ENCODE measurements at places on chromosomes 11 and 22.

GRCh38 chr11:27410272-27410671 lies 47.3 kb upstream of the CCDC34 start:
- no peak for DNase-seq

DNA sequence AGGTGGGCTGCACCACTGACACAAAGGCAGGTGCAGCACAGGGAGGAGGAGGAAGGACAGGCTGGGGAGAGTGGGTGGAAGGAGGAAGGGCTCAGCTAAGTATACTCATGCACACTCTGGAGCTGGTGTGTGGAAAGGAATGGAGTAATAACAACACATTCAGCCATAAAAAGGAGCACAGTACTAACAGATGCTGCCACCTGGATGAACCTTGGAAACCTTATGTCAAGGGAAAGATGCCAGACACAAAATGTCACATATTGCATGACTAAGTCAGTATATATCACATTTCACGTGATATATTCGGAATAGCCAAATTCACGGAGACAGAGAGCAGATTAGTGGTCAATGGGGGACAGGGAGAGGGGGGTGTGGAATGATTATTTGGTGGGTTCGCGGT lies 389.6 kb upstream of the SYN3 start:
- DNase-seq: no peak

GRCh38 chr11:65661599-65662246 lies 993 bp downstream of the RELA start:
- DNase-seq: no peak

DNA sequence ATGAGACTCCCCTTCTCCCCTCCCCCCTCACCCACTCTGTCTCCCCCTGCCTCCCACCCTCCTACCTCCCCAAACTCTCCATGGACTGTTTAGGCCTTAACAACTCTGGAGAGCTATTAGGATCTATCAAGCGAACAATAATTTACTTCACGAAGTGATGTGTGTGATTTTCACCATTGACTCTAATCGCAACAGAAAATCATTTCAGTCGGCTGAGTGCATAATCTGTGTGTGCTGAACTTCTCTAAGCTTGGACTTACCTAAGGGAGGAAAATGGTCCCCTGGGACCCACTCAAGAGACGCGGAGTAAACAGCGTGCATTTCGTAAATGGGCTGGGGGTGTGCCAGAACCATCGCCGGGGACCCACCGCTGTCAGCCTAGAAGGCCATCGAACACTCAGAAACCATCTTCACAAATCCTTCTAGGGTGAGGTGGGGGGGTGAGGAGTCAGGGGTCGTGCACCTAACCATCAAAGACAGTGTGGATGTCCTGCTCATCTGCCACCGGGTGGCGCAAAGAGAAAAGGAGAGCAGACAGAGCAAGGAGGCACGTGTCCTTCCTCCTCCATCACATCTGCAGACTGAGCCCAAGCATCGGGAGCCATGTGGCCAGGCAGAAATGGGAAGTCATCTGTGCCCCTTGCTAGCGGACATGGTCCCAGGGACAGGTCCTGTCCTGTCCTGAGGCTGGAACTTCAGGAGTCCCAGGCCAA lies 62.1 kb upstream of the NUP50 start:
- DNase-seq: peak; percentile 18

- no peak for DNase-seq
These were observed 34.7 kb downstream of the MMP20 start for GRCh38 chr11:102590276-102591049.

GRCh38 chr11:2314136-2314524 lies 12.3 kb downstream of the TSPAN32 start:
- no peak for DNase-seq

- no peak for DNase-seq
These were observed 995.2 kb downstream of the NTM start for GRCh38 chr11:132365650-132366049.

- DNase-seq: no peak
These were observed 42.0 kb upstream of the CXCR5 start for GRCh38 chr11:118841469-118842242.

DNA sequence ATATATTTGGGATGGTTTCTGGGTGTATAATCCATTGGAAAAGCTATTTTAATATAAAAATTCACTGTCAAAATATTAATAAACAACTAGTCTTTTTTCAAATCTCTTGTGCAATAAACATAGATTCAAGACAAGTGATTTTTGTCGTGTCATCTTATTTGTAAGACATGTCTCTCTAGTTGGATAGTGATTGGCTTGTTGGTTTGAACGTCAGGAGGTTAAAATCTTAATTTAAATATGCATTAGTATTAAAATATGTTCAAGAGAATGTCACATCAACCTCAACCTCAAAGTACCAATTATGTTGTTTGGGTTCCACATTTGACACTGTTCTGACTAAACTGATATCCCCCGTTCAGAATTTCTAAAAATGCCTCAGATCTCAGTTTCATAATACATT lies 287.6 kb downstream of the CASP12 start:
- no peak for DNase-seq

DNA sequence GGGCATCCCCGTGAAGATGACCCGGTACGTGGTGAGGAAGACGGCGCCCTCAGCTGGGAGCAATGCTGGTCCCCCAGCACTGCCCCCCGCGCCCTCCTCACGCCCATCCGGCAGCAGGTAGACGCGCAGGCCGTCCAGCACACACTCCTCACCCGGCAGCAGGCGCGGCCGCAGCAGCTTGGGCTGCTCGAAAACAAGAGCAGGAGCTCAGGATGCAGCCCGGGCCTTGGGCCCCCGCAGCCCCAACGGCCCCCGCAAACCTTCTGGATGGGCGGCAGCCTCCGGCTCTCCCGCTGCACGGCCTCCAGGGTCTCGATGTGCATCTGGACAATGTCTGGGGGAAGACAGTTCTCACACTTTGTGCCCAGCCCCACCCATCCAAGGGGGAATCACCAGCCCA lies 13.3 kb downstream of the SBF1 start:
- no peak for DNase-seq

DNA sequence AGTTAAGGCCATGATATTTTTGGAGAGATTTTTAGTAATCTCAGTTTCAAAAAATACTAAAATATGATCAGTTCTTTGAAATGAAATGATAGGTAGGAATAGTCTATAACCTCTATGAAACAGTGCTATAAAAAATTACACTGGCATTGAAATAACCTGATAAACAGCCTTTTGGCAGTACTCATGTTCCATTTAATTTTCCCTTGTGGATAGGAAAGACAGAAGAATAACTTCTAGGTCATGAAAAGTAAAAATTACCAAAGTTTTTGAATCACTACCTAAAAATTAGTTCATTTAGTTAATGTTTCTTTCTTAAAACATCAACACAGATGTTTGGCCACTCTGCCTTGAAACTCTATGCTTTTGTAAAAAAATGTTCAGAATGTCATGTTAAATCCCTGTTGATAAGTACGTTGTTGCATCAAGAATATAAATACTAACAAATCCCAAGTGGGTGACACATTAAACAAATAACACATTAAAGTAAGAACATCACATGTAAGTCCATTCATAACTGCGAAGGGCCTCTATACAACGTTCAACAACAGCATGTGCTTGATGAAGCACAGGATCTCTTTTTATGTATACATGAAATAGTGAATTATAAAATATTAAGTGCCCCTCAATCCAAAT lies 290.2 kb downstream of the SWAP70 start:
- DNase-seq: no peak

DNA sequence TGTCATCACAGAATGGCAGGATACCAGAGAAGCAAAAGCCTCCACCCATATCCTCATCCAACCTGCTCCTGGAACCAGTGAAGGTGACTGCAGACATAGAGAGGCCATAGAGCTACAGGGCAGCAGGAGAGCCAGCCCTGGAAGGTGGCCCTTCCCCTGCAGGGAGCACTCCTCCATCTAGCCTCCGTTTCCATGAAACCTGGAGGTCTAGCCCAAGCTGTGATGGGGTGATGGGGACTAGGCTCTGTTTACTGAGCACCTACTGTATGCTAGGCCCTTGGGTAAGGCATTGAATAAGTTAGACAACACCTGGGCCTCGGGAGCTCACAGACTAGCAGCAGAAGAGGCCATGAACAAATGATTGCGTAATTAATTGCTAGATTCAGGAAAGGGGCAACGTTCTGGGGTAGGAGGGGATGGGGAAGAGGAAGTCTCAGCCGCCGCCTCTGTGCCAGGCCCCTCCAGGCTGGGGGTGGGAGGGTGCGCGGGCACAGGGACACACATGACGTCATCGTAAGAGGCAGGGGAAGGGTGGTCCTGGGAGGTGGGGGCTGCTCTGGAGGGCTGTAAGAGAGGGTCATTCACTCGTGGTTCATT lies 784 bp upstream of the SYNGR1 start:
- DNase-seq: no peak

DNA sequence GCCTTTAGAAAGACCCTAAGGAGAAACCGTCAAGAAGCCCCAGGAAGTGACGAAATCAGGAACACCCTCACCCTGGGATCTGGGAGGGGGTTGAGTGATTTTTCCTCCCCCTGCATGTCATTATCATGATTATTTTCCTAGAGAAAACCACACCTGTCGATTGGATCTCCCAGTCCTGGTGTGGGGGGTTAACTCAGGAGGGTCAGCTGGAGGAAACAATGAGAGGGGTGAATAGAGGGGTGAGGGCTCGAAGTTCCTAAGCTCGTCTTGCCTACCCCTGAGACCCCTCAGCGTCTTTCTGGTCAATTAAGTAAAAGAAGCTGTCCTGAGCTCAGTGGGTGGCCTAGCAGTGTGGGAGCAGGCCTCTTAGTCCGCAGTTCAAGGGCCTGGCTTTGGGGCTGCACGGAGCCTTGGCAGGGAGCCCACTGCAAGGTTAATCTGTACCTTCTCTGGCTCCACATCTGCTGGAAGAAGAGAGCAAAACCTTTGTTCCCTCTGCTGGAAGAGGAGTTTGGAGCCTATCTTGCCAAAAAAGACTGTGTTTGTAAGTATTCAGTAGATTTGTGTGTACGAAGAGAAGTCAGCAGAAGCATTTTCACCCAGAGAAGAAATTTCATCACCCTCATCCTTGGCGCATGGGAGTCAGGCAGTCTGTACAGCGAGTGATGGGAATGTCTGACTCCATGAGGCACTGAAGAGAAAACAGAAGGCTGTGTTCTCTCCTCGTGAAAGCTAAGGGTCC lies 34.2 kb upstream of the FTH1 start:
- DNase-seq: no peak

- no peak for DNase-seq
These were observed 31.4 kb downstream of the LRP5 start for GRCh38 chr11:68343761-68344256.

DNA sequence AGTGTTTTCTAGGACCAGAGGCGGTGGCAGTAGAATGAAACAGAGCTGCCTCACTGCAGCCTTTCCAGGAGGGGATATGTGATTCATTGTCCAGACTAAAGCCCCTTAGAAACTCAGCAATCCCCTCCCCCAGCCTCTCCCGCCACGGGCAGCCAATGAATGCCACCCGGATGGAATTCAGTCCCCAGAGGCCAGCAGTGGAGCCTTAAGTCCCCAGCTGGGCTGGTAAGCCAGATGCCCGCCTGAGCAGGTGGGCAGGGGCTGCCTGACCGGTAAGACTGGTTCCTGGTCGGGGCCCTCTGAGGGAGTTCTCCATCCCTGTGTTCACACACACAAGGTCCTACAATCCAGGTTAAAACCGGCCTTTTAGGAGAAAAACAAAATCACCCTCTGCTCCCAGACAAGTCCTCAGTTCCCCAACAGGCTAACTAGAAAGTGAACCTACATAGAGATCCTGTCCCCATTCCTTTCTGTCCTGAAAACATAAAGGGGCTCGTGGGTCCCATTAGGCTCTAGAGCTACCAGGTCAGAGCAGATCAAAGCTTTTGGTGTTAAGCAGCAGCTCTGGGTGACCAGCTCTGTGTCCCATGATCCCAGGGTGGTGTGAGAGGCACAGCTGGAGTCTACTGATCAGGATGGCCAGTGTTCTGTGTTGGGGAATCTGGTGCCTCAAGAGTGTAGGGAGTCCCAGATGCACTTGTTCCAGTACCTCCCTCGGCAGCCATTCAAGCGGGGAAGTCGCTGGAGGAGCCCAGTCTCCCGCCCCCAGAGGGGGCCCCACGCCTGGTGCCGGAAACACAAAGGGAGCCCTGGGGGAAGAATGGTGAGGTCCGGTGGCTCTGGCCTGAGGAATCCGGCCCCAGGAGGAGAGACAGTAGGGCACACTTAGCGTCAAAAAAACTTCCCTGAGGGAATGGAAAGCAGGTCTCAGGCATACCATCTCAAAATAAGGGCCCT lies 2.6 kb downstream of the PATZ1 start:
- no peak for DNase-seq

DNA sequence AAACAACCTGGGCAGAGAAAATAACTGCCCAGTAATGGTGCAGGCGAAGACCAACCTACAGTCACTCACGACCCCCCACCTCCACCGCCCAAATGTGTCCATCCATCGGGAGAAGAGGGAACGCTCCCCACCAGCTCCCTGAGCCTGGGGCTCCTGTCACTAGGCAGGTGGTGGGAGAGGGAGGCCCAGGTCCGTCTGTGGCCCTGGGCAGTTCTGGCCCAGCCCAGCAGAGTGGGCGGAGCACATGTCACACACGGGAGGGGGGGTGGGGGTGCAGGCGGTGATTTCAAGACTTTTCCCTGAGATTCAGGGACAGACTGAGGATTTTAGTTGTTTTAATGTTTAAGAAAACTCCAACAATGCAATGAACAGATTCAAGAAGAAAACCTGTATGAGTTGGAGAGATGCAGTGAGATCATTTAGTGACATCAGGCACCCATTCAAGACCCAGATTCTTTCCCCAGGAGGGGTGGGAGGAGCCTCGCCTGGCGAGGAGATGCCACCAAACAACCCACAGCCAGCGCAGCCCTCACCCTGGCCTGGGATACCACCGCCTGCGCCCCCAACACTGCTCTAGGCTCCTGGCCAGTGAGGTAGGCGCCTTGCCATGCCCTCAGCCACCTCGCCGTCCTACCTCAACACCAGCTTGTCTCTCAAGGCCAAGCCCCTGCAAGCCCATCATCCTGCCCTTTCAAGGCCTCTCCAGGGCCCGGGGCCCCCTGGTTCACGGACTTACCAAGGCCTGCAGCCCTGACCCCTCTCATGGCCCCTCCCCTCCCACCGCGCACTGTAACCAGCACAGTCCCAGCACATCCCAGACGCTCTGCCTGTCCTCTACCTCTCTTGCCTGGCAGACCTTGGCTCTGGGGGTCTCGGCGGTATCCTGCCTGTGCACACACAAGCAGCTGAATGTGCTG lies 36.8 kb downstream of the TBX1 start:
- DNase-seq: no peak

- no peak for DNase-seq
These were observed 128.6 kb downstream of the WNT11 start for GRCh38 chr11:76077575-76078150.

DNA sequence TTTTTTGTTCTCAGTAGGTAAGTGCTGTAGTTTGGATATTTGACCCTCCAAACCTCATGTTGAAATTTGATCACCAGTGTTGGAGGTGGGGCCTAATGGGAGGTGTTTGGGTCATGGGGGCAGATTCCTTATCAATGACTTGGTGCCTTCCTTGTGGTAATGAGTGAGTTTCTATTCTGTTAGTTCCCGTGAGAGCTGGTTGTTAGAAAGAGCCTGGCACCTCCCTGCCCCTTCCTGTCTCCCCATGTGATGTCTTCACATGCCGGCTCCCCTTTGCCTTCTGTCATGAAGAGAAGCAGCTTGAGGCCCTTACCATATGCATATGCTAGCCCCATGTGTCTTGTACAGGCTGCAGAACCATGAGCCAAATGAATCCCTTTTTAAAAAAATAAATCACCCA lies 138.3 kb downstream of the TMEM135 start:
- DNase-seq: no peak

- no peak for DNase-seq
These were observed 175.3 kb upstream of the B3GAT1 start for GRCh38 chr11:134587345-134587744.

- no peak for DNase-seq
These were observed 71.6 kb upstream of the ATXN10 start for GRCh38 chr22:45599836-45600577.
